NCI-H1694 treated with DMSO at 0.1 percent for 48 hours (cell line): ENCODE measurements at places on chromosomes 3 and 15.

DNA sequence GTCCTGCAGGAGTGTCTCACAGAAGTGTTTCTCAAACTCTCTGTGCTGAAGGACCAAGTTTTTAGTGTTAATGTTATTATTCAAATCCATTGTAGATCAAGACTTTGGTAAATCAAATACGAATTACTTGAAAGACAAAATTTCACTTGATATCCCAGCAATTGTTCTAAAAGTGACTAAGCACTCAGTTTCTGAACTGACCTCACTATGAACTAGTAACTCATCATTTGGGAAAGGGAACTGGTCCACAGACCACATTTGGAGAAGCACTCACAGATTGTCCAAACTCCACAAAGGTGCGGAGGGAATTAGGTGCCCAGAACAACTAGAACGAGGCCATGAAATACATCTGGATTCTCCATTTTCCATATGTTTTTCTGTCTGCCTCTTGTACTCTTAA is 25.6 kb downstream of the FAM43A start:
- no peak for DNase-seq

- DNase-seq = no peak
Measured at GRCh38 chr15:58492661-58493397, 61.0 kb downstream of the LIPC start.

DNA sequence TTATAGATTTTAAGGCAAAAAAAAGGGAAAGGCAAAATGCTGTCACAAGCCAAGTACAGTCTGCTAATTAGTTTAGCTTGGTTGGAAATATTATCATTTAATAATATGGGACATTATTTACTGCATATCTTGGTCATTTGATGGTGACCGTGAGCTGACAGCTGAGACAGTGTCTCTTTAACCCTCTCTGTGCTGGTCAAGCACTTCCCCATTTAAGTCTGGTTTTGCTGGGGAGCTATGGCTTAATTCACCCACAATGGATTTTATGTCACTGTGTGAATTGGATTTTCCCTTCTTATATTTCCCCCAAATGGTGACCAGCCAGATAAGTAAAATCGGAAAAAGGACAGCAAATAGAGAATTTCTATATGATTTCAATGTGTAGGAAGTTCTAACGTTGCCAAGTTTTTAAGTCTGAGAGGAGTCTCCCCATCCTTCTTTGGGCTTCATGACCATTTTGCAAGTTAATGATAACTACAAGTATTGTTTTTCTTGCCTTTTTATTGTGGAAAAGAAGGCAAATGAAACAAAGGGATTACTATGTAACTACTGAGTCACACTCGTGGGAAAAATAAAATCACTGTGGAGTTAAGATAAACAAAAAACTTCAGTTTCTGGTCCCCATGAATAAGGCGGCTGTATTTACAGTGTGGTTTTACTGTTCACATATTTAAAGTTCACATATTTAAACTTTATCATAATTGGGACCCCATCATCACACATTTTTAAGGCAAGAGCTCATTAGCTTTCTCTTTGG is 373.5 kb downstream of the NR2F2 start:
- DNase-seq = no peak

DNA sequence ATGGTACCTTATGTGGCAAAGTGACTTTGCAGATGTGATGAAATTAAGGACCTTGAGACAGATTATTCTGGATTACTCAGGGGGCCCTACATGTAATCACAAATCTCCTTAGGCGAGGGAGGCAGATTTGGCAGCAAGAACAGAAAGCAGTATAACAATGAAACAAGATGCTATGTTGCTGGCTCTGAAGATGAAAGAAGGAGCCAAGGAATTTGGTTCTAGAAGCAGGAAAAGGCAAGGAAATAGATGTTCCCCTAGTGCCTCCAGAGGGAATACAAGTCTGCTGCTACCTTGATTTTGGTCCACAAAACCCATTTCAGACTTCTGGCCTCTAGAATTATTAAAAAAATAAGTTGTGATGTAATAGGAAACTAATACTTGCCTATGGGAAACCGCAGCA is 64.5 kb downstream of the PIK3R4 start:
- no peak for DNase-seq
